ENCODE measurements at places on chromosomes 6 and 20. TPM values are rescaled to one million over a fixed set of nuclear protein-coding genes. Genes with fewer than 3 reads are reported as not detected.

DNA sequence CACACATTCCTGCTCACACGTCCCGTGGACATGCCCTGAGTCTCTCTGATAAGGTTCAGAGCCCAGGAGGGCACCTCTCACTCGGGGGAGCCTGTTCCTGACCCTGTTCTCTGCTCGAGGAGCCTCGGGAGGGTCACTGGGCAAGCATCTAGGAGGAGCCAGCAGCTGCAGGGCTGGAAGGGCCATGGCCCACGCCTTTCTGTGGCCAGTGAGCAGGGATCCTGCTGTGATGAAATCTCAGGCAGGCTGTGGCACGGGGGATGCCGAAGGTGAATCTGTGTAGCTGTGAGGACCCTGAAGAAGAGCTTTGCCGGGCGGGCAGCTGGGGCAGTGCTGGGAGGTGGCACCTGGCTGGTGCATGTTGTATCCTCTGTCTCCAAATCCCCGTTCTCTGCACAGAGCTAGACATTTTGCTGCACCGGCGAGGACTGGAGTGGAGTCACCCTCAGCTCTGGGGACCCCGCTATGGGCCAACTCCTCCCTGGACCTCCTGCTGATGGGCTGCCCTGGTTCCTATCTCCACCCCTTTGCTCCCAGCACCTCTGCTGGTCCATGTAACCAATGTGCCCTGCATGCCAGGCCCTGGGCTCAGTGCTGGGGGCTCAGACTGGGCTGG lies 7.1 kb upstream of the NPBWR2 start:
- DNase-seq = no peak

- peak; percentile 5 for DNase-seq
Measured at GRCh38 chr20:11978496-11978895, 60.8 kb downstream of the BTBD3 start.

GRCh38 chr20:53872081-53872541 lies 198.3 kb downstream of the BCAS1 start:
- no peak for DNase-seq

GRCh38 chr6:4220558-4220957 lies 85.2 kb upstream of the ECI2 start:
- DNase-seq = peak; percentile 15

The TNFRSF6B gene
- 12.0 TPM for polyA plus RNA-seq

DNA sequence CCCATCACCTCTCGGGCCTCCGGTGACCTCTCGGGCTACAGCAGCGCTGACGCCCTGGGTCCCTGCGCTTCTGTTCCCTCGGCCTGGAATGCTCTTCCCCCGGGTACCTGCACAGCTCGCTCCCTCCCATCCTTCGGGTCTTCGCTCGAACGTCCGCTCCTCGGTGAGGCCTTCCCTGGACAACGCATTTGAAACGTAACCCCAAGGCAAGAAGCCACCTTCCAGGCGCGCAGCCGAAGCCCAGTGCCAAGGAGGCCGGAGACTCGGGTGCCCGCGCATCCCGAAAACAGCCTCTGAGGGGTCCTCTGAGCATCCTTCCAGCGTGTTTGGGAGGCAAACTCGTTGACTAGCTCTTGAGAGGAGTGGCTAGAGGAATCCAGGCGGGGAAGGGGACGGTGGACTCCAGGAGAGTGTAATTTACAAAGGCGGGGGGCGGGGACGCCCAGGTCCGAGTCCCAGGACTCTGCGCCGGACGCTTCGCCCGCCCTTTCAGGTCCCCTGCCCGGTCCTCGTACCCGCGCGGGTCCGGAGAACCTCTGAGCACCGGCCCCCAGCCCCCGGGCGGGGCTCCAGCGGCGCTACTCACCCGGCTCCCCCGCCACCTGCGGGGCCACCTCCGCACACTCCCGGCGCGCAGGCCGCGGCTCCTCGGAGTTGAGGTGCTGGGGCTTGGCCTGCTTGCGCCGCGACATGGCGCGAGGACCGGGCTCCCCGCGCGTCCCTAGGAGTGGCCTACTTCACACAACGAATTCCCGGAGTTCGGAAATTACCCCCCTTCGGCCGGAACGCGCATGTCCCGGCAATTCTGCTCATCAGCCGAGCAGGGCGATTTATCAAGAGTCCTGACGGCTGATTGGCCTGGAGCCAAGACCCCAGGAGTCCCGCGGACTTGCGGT lies 86.8 kb downstream of the ZFP64 start:
- peak; percentile 26 for DNase-seq

DNA sequence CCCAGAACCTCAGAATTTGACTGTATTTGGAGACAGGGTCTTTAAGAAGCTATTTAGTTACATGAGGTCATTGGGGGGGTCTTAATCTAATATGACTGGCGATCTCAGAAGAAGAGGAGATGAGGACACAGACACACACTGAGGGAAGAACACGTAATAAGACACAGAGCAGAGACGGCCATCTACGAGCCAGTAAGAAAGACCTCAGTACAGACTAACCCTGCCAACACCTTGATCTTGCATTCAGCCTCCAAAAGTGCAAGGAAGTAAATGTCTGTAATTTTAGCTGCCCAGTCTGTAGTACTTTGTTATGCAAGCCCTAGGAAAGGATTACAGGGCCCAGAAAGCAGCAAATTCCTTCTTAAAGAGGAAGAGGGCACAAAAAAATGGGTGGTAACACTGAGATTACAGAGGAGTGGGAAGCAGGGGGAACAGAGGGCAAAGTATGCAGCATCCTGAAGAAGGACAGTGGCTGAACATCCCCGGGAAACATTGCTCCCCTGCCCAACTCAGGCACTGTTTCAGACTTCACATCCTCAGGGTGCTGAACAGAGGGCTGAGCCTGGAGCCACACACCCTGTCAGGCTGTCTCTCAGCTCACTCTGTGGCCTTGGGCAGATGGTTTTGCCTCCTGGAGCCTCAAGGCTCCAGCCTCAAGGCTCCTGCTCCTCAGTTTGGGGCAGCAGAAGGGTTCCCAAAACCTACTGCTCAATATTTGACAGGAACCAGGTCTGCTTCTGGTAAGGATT lies 27.9 kb upstream of the SIRPG start:
- DNase-seq = no peak

- DNase-seq = no peak
Measured at GRCh38 chr20:49312661-49313060, 34.8 kb upstream of the ZNFX1 start.

DNA sequence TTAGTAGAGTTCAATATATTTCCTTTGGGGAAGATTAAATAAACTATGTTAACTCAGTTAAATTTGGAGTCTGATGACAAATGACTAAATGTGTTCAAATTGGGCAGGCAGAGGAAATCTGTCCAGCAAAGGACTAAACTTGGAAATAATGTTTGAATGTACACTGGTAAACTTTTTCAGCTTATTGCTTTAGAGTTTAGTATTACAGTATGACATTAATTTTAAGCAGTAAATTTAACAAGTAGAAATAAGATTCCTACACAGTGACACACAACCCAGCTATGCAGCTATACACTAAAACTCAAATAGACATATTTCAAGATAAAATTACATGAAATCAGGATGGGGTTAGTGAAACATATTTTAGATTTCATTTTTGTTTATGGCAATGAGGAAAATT lies 42.6 kb upstream of the HDGFL1 start:
- DNase-seq = peak; percentile 36

The SSR1 gene
- 115 TPM for polyA plus RNA-seq

DNA sequence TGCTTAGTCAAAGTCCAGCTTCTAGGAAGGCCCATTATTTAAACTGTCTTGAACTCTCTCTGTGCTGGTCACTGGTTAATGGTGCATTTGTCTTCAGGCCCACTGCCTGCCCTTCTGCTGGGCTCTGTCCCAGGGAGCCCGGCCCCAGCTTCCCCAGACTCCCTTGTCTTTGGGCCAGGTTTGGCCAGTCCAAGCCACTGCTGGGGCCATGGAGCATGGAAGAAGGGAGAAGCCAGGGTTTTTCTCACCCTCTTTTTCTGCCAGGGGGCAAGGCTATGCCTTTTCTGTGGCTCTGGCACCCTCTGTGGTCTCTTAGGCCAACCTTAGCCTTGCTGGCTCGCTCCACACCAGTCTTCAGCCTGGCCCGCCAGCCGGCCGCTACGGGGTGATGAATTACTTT lies 390.0 kb upstream of the SULF2 start:
- DNase-seq = no peak

The HLA-DRB1 gene
- not detected for polyA plus RNA-seq

DNA sequence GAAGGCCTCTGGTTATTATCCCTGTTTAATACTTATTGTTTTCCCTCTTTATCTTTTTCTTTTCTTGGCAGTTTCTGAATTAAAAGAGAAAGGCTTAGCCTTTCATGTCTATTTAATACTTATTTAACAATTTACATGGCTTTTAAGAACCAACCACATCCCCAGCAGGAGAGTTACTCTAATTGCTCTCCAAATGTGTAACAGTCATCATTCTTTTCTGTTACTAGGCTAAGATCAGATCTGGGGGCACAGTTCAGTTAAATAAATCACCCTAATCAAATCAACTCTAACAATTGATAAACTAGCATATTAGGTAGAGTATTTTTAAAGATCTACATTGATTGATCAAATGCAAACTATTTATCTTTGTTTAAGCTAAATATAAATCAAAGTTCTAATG lies 54.1 kb upstream of the NT5E start:
- no peak for DNase-seq

DNA sequence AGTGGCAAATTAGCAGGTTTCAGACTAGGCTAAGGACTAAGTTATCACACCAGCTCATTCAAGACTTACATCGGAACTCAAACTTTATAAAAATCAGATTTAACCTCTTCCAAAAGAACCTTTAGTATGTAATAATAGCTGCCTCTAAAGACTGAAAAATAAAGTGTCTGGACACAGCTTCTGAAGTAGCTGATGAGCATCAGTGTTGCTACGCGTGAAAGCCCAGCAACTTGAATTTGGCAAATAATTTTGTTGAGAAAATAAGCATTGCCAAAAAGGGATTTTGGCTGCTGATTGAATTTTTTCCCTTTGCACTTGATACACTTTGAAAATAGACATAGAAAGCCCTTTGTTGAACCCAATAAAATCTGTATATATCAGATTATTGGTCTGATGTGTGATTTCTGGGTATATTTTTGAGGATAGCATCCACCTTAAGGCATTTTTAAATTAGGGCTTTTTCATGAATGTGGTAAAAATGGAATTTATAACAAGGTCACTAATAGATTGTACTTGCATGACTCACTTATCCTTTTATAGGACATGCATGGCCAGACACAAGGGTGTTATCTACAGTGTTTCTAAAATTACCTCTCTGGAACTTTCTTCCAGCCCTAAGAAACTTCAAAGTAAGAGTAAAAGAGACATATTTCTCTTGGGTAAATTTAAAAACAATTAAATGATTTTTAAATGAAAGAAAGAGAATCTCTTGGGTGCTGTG lies 350.4 kb downstream of the TENT5A start:
- peak; percentile 52 for DNase-seq

The IL17F gene
- not detected for polyA plus RNA-seq

The MACROD2 gene
- 0.06 TPM for polyA plus RNA-seq

The PMEPA1 gene
- polyA plus RNA-seq = 11.0 TPM

DNA sequence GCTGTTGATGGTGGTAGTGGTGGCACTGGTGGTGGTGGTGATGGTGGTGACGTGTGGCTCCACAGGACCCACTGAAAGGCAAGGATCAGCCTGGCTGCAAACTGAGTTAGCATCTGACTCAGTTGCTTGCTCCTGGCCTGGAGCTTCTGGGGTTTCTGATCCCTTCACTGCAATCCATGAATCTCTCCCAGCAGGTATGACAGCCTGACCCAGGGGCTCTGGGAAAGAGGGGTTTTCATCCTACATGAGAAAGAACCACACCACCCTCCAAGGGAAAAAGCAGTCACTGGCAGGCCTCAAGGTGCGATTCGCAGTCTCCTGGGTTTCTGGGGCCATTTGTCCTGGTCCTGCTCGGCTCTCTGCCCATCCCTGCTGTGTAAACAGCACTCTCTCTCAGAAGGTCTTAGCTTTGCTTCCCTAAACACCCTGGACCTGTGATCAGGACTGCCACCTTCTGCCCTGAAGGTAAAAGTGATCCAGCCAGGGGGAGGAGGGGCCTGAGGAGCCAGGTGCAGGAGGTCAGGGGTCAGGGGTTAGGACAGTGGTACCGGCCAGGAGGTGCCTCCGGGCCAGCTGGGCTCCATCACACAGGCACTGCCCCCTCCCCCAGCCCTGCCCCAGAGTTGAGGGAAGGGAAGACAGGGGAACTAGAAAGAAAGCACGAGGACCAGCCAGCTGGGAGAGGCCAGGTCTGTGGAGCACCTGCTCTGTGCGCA lies 152.0 kb downstream of the BMP7 start:
- DNase-seq = no peak

GRCh38 chr20:35503841-35504561 lies 25.5 kb downstream of the C20orf173 start:
- no peak for DNase-seq

DNA sequence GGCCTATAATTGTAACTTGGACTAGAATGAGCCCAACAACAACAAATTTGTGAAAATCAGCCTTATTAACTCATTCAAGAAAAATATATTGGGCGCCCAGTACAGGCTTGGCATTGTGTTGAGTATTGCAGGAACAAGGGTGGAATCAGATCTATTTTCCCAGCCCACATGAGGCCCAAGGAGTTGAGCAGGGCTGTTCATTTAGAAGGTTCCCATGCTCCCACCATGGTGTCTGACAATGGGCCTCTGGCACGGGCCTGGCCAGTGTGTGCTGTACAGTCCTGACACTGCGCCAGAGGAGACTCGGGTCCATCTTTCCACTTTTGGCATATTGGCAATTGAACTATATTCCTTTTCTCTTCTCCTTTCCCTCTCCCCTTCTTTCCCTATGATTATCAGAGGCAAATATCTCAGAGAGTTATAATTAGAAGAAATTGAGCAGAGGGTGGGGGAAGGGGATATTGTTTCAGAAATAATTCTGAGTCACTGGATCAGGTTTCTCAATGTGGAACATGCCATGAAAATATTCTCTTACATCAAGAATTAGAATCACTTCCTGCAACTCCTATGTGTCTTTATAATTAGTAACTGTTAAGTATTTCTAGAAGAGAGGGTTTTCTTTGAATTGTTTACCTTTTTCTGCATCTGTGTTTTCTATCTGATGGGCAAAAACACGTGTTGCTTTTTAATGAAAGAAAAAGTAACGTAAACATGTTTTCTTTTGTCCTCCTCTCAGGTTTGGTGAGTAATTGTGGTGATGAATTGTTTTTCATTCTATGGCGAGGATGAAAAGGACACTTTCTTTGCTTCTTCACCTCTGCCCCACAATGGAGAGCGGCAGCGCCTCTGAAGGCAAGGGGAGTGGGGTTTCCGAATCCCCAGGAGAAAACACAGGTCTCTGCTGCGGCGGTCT lies 209.4 kb downstream of the FOXA2 start:
- DNase-seq = no peak

- no peak for DNase-seq
Measured at GRCh38 chr6:31654574-31655348, 933 bp upstream of the APOM start.

The TRIM31 gene
- polyA plus RNA-seq = not detected

The SDCBP2 gene
- polyA plus RNA-seq = 1.3 TPM

The ENPP4 gene
- polyA plus RNA-seq = 0.04 TPM

The EYA4 gene
- polyA plus RNA-seq = 4.4 TPM

DNA sequence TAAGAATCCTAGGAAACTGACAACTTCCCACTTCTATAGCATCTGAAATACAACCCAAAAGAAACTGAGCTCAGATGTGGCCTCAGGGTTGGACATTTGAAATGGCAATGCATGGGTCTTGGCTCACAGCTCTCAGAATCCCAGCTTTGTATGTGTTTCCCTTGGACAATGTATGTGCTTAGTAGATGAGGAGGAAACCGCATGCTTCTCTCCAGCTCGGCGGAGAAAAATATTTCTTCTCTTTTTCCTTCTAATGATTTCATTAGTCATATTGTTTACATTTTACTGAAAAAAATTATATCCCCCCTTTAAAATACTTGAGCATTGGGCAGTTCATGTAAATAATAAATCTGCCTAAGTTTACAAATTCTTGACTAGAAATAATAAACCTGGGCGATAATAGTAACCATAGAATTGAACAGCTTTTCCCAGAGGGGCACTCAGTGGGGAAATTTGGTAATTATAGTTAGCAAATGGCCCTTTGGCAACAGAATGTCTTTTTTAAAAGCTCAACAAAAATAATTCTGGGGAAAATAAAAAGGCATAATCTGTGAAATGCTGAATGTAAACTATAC lies 55.3 kb downstream of the PFDN4 start:
- peak; percentile 68 for DNase-seq
